ENCODE measurements at places on chromosomes 7 and 10.

GRCh38 chr10:91797048-91797690 is 1.1 kb upstream of the TNKS2 start:
- DNase-seq, result no peak
- H3K27me3 ChIP-seq, result no peaks in the 10 kb centered on the region
- peak overlapping the region; percentile 97 for H3K4me3 ChIP-seq
- no peak overlapping the region for H3K27ac ChIP-seq
- peaks cover 3% of the 10 kb centered on the region for H3K36me3 ChIP-seq

DNA sequence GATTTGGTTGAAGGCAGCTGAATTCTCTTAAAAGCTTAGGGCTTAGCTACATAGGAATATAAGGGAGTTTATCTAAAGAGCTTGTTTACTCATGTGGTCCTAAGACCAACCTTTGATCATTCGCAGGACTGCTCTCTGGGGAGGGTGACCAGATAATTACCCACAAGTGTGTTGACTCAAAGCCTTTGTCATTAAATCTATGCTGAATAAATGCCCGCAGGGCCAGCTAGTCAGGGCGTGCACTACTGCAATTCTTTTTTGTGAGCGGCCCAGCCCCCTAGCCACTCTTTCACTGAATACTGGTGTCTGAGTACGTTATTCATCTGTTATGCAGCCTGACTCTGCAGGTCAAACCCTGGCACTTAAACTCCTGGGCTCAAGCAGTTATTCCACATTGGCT is 69.6 kb downstream of the AKAP9 start:
- no peak overlapping the region for H3K27ac ChIP-seq
- no peak overlapping the region for H3K4me3 ChIP-seq
- H3K36me3 ChIP-seq, result peaks cover 24% of the 10 kb centered on the region
- no peaks in the 10 kb centered on the region for H3K4me1 ChIP-seq
- H3K27me3 ChIP-seq, result no peaks in the 10 kb centered on the region

DNA sequence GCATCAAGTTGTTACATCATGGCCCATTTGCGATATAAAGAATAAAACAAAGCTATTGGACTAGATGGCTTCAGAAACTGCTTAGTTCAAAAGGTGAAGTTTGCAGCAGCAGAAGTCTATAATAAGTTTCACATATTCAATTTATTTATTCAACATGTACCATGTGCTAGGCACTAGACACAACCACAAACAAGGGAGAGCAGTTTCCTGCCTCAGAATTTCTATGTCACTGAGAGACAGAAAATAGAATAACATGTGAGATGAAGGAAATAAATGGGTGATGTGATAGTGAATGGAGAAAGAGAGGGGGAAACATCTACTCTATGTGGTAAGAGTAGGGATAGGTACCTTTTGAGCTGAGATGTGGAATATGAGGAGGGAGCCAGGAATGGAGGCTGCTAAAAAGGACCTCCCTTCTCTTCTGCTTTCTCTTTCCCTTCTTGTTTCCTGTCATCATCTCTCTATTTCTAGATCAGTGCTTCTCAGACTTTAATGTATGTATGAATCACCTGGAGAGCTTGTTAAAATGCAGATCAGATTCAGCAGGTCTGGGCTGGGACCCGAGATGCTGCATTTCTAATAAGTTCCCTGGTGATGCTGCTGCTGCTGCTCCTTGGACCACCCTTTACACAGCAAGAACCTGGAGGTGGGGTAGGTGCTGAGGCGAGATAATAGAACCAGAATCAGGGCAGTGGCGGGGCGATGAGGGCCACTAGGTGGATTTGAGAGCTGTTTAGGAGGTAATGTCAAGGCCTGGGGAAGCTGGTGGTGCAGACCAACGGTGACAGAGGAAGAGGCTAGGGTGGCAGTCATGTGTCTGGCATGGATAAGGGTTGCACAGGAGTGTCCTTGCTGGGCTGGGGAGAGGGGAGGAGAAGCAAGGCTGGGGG is 13.7 kb upstream of the INMT start:
- no peak for DNase-seq
- H3K27ac ChIP-seq, result no peak overlapping the region
- H3K4me1 ChIP-seq, result peaks cover 2% of the 10 kb centered on the region
- H3K36me3 ChIP-seq, result no peaks in the 10 kb centered on the region
- no peak overlapping the region for H3K4me3 ChIP-seq

DNA sequence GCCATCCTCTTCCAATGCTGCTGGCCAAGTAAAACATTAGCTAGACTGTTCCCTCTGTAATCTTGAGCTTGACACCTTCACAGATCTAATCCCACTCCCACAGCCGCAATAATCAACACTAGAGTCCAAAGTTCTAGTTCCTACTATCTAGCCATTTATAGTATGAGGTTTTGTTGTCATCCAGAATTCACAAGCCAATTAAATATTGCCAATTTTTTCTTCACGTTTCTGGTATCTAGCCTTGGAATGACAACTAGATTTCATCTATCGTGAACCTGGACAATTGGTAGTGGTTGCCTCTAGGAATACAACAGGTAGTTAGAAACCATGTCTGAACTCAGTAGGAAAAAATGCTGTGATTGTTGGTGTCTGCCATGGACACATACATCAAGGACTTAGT is 10.4 kb downstream of the WASL start:
- H3K27me3 ChIP-seq, result no peaks in the 10 kb centered on the region
- H3K36me3 ChIP-seq, result no peaks in the 10 kb centered on the region
- H3K27ac ChIP-seq, result no peak overlapping the region
